ENCODE measurements at places on chromosomes 3 and 15.

GRCh38 chr3:145798007-145798406, 363.0 kb downstream of the PLOD2 start:
- no peak for DNase-seq

- DNase-seq, result no peak
Observed at GRCh38 chr3:18222686-18223085, 202.5 kb downstream of the SATB1 start.

- DNase-seq, result no peak
Observed at GRCh38 chr15:41847981-41848380, 9.3 kb downstream of the PLA2G4B start.

- no peak for DNase-seq
Observed at GRCh38 chr3:76387000-76387399, 601.7 kb upstream of the ZNF717 start.

DNA sequence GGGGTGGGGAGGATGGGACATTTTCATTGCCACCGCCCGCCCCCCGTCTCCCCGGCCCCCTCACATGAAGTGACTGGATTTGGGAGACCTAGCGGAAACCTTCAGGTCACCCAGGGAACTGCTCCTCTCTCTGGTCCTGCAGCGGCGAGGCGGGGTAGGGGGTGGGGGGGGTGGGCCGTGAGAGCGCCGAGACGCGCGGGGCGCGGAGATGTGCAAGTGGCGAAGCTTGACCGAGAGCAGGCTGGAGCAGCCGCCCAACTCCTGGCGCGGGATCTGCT, 712 bp upstream of the MME start:
- DNase-seq, result no peak

DNA sequence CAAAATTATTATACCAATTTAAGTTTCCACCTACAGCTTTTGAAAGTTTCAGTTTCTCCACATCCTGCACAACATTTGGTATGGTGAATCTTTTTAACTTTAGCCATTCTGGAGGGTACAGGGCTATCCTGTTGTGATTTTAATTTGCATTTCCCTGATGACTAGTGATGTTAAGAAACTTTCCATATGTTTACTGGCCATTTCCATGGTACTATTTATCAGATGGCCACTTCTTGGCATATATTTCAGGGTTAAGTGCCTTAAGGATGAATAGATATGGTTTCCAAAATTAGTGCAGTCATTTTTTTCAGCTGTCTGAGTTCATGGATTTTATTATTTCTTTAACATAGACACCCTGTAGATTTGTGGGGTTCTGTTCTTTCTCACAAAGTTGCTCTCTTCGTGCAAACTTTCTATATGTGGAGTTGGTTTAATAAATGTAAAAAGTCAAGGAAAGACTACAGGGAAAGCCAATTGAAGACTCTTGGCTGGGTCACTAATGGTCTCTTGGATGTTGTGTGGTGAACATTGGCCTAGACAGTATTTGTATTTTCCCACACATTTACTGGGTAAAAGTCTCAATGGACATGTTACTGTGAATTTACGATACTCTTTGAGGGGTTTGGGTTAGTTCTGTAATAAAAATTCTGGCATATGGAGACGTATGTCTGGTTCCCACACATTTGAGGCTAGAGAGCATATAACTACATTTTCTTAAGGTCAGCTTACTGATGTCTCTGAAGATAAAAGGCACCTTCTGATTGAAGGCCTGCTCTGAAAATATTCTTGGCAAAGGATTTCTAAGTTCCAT, 147.5 kb upstream of the PDZRN3 start:
- no peak for DNase-seq
